ENCODE measurements at places on chromosomes 13 and 19. TPM values are rescaled to one million over a fixed set of nuclear protein-coding genes. Genes with fewer than 3 reads are reported as not detected.

OXGR1 gene
- not detected for total RNA-seq

ATG4D gene
- total RNA-seq, result 53.2 TPM

LAIR2 gene
- total RNA-seq, result not detected

CEACAM4 gene
- not detected for total RNA-seq

PDS5B gene
- 20.3 TPM for total RNA-seq

GJB2 gene
- 53.0 TPM for total RNA-seq

ENOX1 gene
- total RNA-seq, result 0.95 TPM

CYP4F11 gene
- 0.11 TPM for total RNA-seq

GRCh38 chr19:49888510-49888824 lies 8.2 kb downstream of the IL4I1 start:
- DNase-seq, result no peak

GRCh38 chr19:49114630-49115363 lies 627 bp downstream of the LIN7B start:
- no peak for DNase-seq

GRCh38 chr19:27740396-27740795 lies 1472.6 kb downstream of the UQCRFS1 start:
- no peak for DNase-seq

- peak; percentile 77 for DNase-seq
These were observed 97.7 kb upstream of the IPO5 start for GRCh38 chr13:97855570-97856303.

DNA sequence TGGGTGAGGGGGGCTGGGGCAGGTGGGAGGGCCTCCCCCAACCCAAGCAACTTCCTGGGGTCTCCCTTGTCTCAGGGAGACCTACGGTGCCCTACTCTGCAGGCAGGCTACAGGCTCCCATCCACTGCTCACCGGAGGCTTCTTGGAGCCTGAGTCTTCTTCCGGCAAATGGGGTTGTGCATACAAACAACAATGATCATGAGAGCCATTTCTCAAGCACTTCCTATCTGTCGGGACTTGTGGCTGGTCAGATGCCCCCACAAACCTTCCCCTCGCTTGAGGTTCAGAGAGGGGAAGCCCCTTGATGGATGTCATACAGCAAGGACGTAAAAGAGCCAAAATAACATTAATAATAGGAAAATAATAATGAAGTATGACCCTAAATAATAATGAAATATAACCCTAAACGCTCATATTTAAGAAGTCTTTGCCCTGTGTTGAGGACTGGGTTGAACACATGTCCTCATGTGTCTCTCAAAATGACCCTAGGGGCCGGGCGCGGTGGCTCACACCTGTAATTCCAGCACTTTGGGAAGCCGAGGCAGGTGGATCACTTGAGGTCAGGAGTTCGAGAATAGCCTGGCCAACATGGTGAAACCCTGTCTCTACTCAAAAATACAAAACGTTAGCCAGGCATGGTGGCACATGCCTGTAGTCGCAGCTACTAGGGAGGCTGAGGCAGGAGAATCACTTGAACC lies 727 bp downstream of the CD37 start:
- DNase-seq, result no peak

DNA sequence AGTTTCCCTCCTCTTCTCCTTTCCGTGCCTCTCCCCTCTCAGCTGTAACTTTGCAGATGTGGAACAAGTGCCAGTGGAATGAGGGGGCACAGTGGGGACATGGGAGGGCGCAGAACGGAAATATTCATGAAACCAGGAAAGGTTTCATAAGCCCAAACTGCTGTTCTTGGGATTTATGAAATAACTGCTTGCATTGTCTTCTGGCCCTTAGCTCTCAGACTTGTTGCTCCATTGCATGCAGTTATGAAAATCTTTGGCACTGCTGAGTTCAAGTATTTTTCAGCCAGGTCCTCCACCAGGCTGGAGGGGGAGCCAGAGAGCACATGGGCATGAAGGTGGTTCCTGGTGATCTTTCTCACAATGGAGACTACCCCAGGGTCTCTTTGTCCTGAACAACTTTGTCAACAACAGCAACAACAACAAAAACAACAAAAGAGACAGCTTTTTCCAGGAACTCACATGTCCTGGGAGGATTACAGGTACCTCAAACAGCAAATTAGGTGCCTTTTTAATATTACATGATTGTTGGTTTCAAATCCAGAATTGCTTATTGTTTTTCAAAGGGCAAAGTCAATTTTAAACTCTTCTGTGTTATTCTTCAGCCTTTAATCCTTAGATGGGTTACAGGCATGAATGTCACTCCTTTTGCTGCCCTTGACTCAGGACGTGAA lies 1.5 kb downstream of the RGCC start:
- DNase-seq, result peak; percentile 59

GRCh38 chr13:94513026-94513425 lies 33.5 kb upstream of the DCT start:
- DNase-seq, result no peak

DNA sequence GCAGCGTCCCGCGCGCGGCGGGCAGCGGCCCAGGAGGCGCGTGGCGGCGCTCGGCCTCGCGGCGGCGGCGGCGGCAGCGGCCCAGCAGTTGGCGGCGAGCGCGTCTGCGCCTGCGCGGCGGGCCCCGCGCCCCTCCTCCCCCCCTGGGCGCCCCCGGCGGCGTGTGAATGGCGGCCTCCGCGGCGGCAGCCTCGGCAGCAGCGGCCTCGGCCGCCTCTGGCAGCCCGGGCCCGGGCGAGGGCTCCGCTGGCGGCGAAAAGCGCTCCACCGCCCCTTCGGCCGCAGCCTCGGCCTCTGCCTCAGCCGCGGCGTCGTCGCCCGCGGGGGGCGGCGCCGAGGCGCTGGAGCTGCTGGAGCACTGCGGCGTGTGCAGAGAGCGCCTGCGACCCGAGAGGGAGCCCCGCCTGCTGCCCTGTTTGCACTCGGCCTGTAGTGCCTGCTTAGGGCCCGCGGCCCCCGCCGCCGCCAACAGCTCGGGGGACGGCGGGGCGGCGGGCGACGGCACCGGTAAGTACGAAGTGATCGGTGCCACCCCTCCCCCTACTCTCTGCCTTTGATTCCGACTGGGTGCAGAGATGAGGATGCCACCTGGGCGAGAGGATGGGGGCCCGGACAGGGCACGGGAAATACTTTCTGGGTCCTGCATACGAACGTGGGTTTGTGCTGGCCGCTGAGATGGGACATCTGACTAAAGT lies 874 bp downstream of the TRIM28 start:
- peak; percentile 55 for DNase-seq

DNA sequence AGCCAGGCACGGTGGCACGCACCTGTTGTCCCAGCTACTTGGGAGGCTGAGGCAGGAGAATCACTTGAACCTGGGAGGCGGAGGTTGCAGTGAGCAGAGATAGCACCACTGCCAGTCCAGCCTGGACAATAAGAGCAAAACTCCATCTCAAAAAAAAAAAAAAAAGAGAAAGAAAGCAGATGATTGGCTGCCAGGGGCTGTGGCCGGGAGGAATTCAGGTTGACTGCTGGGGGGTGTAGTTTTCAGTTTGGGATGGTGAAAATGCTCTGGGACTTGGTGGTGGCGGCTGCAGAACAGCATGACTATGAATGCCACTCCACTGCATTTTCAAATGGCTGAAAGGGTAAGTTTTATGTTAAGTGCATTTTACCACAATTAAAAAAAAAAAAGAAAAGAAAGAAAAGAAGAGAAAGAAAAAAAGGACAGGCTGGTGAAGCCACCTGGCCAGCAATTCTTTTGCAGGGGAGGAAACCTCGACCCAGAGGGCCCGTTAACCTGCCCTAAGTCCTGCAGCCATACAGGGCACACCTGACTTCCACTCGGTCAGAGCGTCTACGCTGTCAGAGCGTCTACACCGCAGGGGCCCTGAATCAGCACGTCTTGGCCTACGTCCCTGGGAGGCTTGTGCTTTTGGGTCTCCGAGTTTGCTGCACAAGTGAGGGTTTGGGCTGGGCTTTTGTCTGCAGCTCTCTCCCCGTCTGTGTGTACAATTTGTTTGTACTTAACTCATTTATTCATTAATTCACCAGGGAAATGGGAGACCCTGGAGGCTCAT lies 3.6 kb downstream of the ISOC2 start:
- DNase-seq, result no peak

DNA sequence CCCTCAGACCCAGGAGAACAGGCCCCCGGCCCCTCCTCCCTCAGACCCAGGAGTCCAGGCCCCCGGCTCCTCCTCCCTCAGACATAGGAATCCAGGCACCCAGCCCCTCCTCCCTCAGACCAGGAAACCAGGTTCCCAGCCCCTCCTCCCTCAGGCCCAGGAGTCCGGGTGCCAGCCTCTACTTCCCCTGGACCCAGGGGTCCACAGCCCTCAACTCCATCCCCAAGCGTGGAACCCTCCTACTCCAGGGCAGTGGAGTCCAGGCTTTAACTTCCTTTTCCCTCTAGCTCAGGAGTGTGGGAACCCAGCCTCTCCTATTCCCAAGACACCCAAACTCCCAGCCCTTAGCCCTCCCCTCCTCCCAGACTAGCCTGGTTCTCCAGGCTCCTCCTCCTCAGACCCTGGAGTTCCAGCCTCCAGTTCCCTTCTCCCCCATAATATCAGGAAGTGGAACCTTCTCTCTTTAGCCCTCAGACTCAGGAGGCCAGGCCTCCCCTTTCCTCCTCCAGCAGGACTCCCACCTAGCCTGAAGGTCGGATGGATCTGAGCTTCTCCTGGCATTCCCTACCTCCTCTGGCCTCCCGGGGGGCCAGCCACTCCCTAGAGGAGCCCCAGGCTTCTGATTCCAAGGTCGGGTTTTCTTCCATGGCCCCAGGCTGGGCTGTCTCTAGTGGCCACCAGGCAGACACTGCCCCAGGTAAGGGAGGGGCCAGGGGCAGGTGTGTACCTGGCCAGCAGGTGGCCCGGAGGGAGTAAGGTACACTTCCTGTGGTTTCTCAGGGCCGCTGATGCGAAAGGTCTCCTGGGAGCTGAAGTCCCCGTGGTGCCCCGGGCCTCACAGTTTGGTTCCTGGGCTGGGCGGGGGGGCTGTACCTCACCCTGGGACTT lies at the start of gene TMC4:
Gene TMC4 (minus strand): TSS at position 690 of the 888 bp plus-strand sequence. CDS start 43 bp downstream, at position 647.
- peak; percentile 93 for DNase-seq

Data from PC-3 (cell line).